ENCODE measurements at places on chromosomes 5 and 9.

DNA sequence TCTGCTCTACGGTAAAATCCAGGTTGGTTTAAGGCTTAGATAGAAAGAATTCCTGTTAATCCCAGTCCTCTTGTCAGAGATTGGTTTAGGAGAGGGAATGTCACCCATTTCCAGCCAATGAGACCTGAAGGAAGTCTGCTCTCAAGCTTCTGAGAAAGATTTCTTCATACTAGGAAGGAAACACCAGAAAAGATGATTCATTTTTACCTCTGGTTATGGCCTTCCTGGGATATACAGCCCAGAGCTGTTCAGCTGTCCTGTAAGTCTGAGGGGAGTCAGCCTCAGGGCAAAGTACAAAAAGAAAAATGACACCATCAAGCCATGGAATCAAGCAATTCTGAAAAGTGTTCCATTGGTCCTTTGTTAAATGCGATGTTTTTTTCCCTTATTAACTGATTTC lies 18.6 kb upstream of the CFAP95 start:
- no peak for DNase-seq

- no peak for DNase-seq
Measured at GRCh38 chr5:179250561-179251225, 94.6 kb downstream of the ADAMTS2 start.

DNA sequence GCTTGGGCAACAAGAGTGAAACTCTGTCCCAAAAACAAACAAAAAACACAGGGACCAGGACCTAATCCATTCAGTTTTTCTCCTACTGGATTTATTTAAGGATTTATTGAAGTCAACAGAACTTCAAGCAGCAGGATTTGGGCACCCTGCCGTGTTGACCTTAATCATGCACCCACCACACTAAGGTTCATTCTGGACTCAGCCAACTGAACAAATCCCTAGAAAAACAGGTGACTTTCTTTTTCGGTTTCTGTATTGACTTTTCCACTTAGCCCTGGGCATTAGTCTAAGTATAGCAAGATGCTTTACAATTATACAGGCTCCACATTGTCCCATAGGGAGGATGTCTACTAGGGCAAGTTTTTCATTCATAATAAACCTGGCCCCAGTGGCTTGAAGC lies 30.0 kb downstream of the ZNF131 start:
- DNase-seq, result no peak

- no peak for DNase-seq
Measured at GRCh38 chr5:145750199-145750598, 84.9 kb downstream of the PRELID2 start.

GRCh38 chr5:53985796-53986195 lies 324.6 kb downstream of the ARL15 start:
- DNase-seq, result no peak

Data from T-helper 22 cell (primary cell).